ENCODE measurements at places on chromosomes 3 and 15.
A peak's percentile ranks its signal among the peaks of the same experiment; 100 is the strongest.

- no peak for DNase-seq
Observed at GRCh38 chr3:95715128-95715527, 1099.3 kb upstream of the EPHA6 start.

DNA sequence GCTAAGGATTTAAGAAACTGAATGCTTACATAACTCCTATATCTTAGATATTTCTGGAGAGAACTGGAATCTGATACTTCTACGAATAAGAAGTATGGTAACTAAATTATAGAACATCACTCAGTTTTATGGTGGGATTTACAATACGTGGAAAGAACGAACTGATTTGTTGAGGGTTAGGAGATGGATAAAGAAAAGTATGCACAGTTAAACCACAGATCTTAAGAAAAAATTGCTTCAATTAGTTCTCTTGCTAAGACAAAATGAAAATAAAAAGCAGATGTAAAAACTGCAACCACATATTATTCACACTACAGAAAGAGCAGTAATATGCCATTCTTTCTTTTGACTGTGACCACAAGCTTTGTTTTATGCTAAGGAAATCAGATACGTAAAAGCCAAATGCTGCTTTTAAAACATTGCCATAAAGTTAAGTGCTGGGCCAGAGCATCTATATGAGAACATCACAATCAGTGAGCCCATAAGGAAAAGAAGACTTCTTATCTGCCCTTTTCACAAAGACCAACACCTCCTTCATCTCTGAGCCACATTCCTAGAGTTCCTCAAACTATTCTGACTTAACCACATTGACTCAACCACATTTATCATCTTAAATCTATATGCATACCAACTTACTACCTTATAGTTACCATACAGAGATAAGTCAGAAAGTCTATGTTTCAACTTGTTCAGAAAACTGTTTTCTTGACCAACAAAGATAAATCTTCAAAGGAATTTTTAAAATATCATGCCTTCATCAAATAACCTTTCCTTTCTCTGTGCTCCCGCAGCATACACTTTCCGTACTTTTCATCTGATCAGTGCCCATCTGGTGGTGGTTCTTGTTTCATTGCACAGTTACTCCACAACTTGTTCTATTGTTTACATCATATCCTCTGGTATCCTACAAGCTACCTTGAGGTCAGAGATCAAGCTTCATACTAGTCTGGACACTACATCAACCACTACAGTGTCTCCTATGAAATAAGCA, 61.7 kb downstream of the FSIP1 start:
- DNase-seq: peak; percentile 8

- no peak for DNase-seq
Observed at GRCh38 chr3:64496786-64497490, 190.9 kb downstream of the ADAMTS9 start.

DNA sequence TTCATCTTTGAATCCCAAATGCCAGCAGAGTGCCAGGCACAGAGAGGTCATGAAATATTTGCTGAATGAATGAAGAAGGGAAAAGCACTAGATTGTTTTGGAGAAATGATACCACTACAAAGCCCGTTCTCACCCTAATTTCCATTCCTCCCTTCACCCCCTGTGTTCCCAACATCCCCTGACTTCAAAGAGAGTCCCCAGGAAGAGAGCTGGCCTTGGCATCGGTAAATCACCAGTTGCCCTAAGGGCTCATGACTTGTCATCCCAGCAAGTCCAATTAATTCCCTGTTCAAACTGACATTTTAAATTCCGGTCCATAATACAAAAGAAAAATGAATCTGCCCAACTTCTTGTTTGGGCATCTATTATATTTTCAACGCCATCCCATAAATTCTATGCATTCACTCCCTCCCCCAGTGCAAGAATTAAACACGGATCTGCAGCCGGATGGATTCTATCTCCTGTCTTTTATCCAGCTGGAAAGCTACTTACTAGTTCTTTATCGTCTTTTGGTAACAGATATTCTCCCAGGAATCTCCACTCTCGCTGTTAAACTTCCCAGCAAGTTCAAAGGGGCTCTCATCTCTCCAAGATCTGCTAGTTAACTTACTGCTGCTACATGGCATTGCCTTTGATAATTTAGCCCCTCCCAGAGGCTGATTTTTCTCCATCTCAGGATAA, 63.9 kb upstream of the TSC22D2 start:
- no peak for DNase-seq

- peak; percentile 1 for DNase-seq
Observed at GRCh38 chr3:5754602-5755001, 567.1 kb downstream of the EDEM1 start.

DNA sequence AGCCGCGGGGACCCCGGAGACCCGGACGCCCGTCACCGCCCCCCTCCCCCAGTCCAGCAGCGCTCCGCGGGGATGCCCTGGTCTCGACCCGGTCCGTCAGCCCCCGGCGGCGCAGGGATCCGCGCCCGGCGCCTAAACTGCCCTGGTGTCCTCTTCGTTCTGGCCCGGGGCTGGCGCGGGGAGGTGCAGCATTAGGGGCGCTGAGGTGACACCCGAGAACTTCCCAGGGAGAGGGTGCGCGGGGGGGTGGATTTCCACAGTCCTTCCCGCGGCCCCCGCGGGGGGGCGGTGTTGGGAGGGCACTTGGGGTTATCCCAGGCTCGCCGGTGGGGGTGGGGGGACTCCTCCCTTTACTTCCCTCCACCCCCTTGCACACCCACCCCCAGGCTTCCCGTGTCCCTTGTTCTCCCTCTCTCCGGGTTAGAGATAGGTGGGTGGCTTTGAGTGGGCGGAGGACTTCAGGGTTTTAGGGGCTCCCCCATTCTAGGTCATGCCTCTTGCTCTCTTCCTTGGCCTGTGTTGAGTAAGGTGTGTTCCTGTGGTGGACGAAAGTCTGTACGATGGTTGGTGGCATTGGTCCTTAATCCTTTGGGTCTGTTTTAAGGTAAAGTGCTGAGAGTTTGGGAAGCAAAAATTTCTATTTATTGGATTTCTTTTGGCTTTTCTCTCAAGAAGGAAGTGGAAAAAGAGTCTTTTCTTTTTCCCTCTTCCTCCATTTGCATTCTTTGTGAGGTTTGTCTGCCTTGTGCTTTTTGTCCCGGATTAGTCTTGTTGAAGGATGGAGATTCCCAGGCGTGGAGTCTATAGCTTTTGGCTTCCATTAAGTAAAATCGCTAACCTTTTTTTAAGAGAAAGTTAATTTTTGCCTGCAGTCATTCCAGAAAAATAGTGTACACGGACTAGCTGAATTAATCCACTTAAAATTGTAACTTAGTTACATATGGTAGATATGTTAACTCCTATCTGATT, 811 bp downstream of the SKIL start:
- peak; percentile 53 for DNase-seq

- peak; percentile 71 for DNase-seq
Observed at GRCh38 chr15:74320352-74321247, 46.8 kb downstream of the CYP11A1 start.

GRCh38 chr3:182384221-182384620, 409.1 kb upstream of the ATP11B start:
- DNase-seq: no peak

DNA sequence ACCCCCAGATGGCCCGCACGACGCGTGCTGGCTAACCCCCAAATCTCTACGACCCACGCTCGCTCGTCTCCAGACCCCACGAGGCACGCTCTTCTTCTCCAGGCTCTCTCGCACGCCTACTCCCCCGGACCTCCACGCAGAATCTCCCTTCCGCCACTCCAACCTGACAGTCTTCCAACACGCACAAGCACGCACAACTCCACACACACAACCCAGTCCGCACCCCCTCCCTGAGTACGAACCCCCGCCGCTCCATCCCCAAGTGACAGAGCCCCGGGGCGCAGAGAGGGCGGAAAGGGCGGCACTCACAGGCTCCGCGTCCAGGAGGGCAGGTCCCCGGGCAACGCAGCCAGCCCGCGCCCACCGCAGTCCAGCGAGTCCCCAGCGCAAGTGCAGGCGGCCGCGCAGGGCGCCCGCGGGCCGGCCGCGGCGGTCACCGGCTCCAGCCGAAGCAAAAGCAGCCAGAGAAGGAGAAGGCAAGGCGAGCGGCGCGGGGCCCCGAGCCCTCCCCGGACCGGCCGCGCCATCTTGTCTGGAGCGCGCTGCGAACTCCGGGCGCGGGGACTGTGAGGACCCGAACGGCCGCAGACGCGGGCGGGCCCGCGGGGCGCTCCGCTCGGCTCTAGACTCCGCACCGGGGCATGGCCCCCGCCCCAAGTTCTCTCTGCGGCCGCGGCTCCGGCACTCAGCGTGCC, 794 bp downstream of the LRIG1 start:
- peak; percentile 44 for DNase-seq

DNA sequence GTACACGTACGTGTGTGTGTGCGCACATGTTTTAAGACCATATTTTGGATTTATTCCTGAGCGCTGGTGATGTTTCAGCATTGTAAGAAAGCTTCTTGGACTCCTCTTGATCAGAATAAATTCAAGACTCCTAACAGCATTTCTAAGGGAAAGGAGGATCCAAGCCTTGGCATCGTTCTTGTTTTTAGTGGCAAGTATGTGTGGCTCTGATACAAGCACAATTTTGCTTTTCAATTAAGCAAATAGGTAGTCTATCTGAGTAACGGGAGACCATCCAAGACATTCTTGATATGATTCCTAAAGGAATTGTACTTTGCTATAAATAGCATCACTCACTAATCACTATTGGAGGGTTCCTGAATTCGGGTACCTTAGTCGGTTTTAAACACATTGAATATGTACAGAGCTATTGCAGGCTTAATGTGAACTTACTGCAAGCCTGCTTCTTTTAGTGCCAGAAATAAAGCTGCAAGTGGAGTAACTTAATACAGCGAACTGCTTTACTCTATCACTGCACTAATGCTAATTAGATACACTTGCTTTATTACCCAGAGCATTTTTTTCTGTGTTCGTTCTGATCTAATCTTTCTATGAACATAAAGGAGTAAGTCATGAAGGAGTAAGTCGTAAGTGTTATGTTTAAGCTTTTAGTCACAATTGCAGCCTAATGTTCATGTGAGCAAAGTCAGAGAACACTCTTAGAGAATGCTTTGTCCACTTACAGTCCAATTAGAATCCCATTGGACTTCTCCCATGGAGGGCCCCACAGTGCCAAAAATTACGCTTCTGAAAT, 186.3 kb downstream of the MCTP2 start:
- DNase-seq: no peak

- DNase-seq: no peak
Observed at GRCh38 chr3:143283432-143284128, 164.0 kb downstream of the CHST2 start.

GRCh38 chr3:73148682-73149081, 87.2 kb downstream of the EBLN2 start:
- DNase-seq: no peak

GRCh38 chr15:38053776-38054175, 119.3 kb downstream of the TMCO5A start:
- DNase-seq: no peak

- no peak for DNase-seq
Observed at GRCh38 chr15:62914461-62915079, 128.0 kb upstream of the TPM1 start.

DNA sequence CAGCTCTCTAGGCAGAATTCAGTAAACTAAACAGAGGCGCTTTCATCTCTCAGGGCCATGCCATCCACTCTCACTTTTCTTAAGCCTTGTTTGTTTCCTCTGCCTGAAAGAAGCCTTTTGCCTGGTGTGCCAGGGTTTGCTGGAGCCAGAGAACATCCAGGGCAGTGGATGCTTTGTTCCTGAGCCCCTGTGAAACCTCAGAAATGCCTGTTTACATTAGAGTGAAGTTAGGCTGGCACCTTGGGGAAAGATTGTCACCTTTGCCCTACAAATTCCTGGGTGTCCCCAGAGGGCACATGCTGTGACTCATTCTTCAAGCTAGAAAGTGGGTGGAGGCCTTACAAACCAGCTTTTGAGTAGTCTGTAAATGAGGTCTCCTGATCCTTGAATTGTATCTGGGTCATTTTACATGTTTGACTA, 10.7 kb upstream of the TRAK1 start:
- DNase-seq: no peak

DNA sequence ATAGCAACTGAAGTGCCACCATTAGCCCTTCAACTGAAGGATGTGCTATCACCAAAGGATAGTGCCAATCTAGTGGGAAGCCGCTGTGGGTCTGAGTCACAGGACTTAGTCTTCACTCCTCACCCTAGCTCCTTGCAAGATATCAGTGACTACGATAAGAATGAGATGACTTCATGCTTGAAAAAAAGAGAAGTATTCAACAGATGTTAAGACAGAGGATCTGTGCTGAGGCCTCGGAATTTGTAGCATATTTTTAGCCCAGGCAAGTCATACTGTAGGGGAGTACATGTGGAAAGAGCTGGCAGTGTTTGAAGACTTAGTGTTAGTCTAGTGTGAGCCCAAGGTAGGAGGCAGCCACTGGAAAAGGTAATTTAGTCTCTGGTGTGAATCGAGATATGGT, 270.7 kb upstream of the LRTM1 start:
- no peak for DNase-seq

DNA sequence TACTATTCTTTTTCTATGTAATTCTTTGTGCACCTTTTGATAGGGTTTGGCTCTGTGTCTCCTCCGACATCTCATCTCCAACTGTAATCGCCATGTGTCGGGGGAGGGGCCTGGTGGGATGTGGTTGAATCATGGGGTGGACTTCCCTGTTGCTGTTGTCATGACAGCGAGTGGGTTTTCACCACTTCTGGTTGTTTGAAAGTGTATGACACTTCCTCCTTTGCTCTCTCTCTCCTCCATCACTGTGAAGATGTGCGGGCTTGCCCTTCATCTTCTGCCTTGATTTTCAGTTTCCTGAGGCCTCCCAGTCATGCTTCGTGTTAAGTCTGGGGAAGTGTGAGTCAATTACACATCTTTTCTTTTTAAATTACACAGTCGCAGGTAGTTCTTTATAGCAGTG, 225.8 kb upstream of the DPPA4 start:
- peak; percentile 20 for DNase-seq

GRCh38 chr3:99833617-99834205, 16.0 kb downstream of the CMSS1 start:
- DNase-seq: no peak

DNA sequence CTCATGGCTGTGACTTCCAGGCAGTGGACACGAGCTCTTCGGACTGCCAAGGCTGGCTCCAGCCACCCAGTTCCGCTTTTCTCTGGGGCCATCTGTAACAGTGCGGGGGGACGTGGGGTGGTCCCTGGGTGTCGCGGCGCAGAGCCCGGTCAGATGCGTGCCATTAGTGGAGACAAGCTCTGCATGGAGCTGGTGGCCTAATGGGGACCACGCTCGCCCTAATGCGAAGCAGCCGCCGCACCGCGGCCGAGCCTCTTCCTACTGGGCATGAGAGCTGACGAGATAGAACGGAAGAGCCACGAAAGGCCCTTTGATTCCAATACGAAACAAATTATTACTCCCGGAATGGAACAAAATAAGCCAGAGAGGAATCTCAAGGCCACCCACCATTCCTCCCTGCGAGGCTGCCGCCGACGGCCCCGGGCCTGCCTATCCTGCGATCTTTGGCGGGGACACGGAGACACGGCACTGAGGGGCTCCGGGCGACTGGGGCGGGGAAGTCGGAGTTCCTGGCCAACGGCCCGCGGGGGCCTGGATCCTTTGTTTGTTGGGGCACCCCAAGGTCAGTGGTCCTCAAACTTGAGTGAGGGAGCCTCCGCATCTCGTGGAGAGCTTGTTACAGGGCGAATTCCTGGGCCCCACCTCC, 18.1 kb downstream of the FOXL2 start:
- no peak for DNase-seq

GRCh38 chr3:9613056-9613748, 36.1 kb upstream of the MTMR14 start:
- no peak for DNase-seq
